ENCODE measurements at places on chromosomes 4 and X.

DNA sequence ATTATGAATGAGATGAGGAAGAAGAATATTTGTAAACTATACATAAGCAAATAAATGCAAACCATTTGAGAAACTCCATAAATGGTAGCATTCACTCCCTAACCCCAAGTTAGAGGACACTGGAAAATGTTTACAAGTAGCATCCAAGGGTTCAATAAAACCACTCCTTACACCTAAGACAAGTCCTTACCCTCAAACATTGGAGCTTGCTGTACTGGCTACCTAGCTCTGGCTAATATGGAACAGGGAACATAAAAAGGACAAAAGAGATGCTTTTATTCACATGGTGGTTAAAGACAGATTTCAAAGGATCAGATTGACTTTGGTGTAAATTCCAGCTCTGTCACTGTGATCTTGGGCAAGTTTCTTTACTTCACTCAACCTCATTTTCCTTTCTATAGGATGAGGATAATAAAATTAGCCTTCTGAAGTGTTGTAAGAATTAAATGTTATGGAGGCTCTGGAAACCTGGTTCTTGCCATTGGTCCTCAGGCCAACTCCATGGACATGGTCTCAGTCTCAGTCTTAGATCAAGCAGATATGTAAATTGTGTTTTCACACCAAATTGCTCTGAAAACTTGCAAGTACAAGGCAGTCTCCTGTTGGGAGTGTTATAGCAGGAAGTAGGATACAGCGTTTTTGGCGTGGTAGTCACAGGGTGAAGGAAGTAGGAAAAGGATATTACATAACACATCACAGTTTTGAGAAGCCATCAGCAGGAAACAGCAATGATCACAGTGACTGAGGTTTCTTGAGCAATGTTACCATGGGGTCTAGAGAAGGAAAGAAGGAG is 3.3 kb downstream of the CXCL1 start:
- no peaks in the 10 kb centered on the region for H3K36me3 ChIP-seq
- no peak overlapping the region for H3K27ac ChIP-seq
- peaks cover 23% of the 10 kb centered on the region for H3K27me3 ChIP-seq
- H3K4me3 ChIP-seq: no peak overlapping the region
- no peak for DNase-seq

GRCh38 chr4:4392501-4393183 is 5.7 kb downstream of the NSG1 start:
- no peak for DNase-seq
- no peak overlapping the region for H3K27ac ChIP-seq
- H3K4me1 ChIP-seq: peaks cover 6% of the 10 kb centered on the region
- peaks cover 27% of the 10 kb centered on the region for H3K27me3 ChIP-seq

GRCh38 chr4:168584321-168584771 is 87.5 kb downstream of the PALLD start:
- H3K27me3 ChIP-seq: peaks cover 14% of the 10 kb centered on the region
- no peak overlapping the region for H3K27ac ChIP-seq
- no peak overlapping the region for H3K4me3 ChIP-seq
- no peaks in the 10 kb centered on the region for H3K36me3 ChIP-seq

DNA sequence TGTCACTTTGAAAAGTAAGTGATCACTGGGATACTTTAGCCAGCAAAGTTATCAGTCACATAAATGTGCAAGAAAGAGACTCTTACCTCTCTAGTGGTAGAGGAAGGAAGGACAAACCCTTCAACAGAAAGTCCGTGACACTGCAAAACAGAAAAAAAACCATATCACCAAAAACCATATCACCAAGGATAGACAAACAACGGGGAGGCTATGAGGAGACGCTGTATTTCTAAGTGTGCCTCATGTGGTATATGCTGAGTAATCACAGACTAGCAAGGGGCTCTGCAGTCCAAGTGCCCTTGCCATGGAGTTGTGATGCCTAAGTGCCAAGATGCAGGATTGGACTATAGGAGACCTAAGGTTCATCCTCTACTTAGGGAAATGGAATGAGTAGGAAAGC is 11.5 kb upstream of the HDAC8 start:
- no peak overlapping the region for H3K27ac ChIP-seq
- H3K4me1 ChIP-seq: no peaks in the 10 kb centered on the region
- no peaks in the 10 kb centered on the region for H3K27me3 ChIP-seq
- no peak overlapping the region for H3K4me3 ChIP-seq
- no peak for DNase-seq
- no peaks in the 10 kb centered on the region for H3K36me3 ChIP-seq

DNA sequence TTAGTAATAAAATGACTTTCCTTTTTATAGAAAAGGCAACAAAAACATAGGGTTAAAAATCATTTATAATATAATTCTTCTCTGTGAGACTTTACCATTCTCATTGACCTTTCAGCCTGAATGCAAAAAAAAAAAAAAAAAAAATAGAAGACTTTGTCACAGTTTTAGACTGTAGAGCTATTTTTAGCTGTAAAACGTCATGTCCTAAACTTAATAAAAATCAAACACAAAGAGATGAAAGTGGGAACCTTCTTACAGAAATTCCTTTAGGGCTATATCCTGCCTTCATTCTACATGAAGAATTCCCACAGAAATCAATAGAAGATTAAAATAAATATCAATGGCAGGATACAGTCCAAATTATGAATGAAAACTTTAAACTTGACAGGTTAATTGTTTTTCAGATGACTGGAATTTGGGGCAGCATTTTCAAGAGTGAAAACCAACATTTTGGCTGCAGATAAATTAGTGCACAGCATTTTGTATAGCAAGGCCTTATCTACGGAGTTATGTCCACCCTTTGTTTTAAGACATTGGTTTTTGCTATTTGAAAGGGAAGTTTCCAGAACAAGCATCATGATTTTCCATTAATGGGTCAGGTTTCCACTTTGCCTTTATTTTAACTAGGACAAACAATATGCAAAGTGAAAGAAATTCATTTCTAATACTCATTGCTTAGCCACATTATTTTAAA is 219.5 kb downstream of the SPCS3 start:
- H3K4me1 ChIP-seq: no peaks in the 10 kb centered on the region
- no peaks in the 10 kb centered on the region for H3K36me3 ChIP-seq
- H3K27ac ChIP-seq: no peak overlapping the region
- no peaks in the 10 kb centered on the region for H3K27me3 ChIP-seq
- DNase-seq: no peak

GRCh38 chr4:27009539-27009938 is 148.9 kb downstream of the STIM2 start:
- H3K4me1 ChIP-seq: peaks cover 5% of the 10 kb centered on the region
- no peak for DNase-seq
- H3K36me3 ChIP-seq: peaks cover 38% of the 10 kb centered on the region
- H3K27ac ChIP-seq: no peak overlapping the region
- no peaks in the 10 kb centered on the region for H3K27me3 ChIP-seq

DNA sequence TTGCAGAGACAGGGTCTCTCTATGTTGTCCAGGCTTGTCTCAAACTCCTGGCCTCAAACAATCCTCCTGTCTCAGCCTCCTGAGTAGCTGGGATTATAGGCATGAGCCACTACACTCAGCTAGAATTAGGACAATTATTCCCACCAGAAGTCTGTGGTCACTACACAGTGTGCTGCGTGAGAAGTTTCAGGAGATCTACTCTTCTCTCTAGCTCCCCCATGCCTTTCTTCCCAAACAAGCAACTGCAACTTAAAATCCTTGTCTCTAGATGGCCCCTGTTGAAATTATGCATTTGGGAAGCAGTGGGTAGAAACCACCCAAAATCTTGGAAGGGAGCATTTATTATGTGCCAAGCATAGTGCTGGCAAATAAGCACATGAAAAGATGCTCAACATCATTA is 21.1 kb upstream of the MAP7D3 start:
- no peaks in the 10 kb centered on the region for H3K36me3 ChIP-seq
- no peak overlapping the region for H3K27ac ChIP-seq
- H3K4me1 ChIP-seq: peaks cover 8% of the 10 kb centered on the region
- DNase-seq: no peak

GRCh38 chr4:54213761-54214160 is 15.3 kb upstream of the PDGFRA start:
- no peak for DNase-seq
- no peaks in the 10 kb centered on the region for H3K36me3 ChIP-seq
- no peak overlapping the region for H3K4me3 ChIP-seq
- peaks cover 4% of the 10 kb centered on the region for H3K4me1 ChIP-seq
- peaks cover 16% of the 10 kb centered on the region for H3K27me3 ChIP-seq

- H3K27ac ChIP-seq: peak overlapping the region; percentile 91
- peaks cover 27% of the 10 kb centered on the region for H3K4me1 ChIP-seq
- H3K36me3 ChIP-seq: no peaks in the 10 kb centered on the region
- H3K27me3 ChIP-seq: no peaks in the 10 kb centered on the region
- peak; percentile 46 for DNase-seq
Observed at GRCh38 chrX:131812847-131813825, 210.0 kb upstream of the STK26 start.

- no peaks in the 10 kb centered on the region for H3K4me1 ChIP-seq
- no peak overlapping the region for H3K27ac ChIP-seq
- H3K36me3 ChIP-seq: peaks cover 38% of the 10 kb centered on the region
- H3K27me3 ChIP-seq: no peaks in the 10 kb centered on the region
- no peak for DNase-seq
- H3K4me3 ChIP-seq: no peak overlapping the region
Observed at GRCh38 chr4:54005475-54005874, 58.9 kb downstream of the CHIC2 start.

GRCh38 chr4:83329521-83330110 is 5.0 kb downstream of the HPSE start:
- H3K4me1 ChIP-seq: peaks cover 4% of the 10 kb centered on the region
- DNase-seq: no peak
- no peaks in the 10 kb centered on the region for H3K36me3 ChIP-seq
- no peaks in the 10 kb centered on the region for H3K27me3 ChIP-seq

DNA sequence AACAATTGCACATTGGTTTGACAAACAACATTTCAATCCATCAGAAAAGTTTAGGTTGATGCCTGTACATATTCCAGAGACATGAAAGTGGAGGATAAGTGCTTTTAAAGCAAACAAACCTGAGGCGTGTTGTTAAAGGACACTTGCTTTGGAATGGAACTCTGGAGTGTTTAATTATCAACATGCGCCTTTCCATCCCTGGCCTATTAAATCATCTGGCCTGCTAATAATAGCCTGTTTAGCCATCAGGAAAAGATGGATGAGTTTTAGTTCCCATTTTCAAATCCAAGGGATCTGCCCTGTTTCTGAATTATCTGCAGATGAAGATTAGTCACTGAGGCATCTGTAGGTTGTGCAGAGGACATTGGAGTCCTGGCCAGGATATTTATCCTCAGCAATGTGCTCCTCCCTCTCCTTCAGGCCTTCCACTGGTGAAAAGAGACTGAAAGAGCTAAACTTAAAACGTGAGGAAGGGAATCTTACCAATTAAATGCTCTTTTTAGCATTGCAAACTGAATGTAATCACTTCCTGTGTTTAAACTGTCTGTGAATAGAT is 388.9 kb downstream of the PPARGC1A start:
- no peak overlapping the region for H3K4me3 ChIP-seq
- H3K4me1 ChIP-seq: no peaks in the 10 kb centered on the region
- H3K27ac ChIP-seq: no peak overlapping the region
- no peak for DNase-seq
- H3K27me3 ChIP-seq: no peaks in the 10 kb centered on the region

DNA sequence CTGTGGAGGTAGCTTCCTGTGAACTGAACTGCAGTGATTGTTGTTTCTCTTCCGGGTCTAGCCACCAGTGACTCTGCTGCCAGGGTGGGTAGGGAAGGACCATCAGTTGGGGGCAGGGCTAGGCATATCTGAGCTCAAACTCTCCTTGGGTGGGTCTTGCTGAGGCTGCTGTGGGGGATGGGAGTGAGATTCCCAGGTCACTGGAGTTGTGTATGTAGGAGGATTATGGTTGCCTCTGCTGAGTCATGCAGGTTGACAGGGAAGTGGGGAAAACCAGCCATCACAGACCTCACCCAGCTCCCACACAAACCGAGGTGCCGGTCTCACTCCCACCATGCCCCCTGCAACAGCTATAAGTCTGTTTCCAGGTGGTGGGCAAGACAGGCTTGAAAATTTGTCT is 1937.8 kb downstream of the PCDH7 start:
- H3K27ac ChIP-seq: no peak overlapping the region
- H3K27me3 ChIP-seq: no peaks in the 10 kb centered on the region
- H3K36me3 ChIP-seq: no peaks in the 10 kb centered on the region
- no peak for DNase-seq
- H3K4me3 ChIP-seq: no peak overlapping the region
- H3K4me1 ChIP-seq: no peaks in the 10 kb centered on the region

DNA sequence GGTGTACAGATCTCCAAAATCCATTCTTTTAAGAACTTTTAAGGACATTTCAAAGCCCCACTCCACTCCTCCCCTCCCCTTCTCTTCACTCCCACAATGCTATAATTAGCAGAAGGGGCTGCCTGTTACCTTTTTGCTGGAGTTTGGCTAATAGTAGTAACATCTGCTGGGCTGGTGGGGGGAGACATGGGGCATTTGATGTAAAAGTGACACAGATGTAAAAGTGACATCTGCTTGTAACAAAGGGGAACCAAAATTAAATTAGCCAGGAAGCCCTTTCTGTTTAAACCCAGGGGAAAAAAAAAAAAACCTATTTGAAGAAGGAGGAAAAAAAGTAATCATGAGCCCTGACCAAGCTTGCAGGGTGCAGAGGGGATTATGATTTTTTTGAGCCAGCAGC is 5.4 kb upstream of the PHOX2B start:
- no peaks in the 10 kb centered on the region for H3K36me3 ChIP-seq
- H3K4me3 ChIP-seq: no peak overlapping the region
- H3K27ac ChIP-seq: no peak overlapping the region
- H3K4me1 ChIP-seq: no peaks in the 10 kb centered on the region

DNA sequence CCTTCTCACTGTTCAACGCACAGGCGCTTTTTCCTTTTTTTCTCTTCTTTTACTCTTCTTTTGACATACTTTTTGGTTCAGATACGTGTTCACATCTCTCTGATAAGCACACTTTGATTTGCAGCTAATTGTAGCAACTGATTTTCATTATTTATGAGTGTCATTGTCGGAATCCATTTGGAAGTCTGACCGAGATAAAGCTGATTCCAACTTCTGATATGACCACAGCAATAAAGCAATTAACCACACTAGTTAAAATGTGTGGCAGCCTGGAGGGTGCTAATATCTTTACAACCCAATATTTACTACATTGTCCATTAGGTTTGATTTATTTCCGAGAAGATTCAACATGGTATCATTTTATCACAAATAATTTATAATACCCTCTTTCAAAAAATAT is 101.8 kb downstream of the TENM3 start:
- no peaks in the 10 kb centered on the region for H3K4me1 ChIP-seq
- no peaks in the 10 kb centered on the region for H3K27me3 ChIP-seq
- no peak overlapping the region for H3K27ac ChIP-seq
- DNase-seq: no peak

GRCh38 chr4:166290426-166290825 is 417.4 kb downstream of the TLL1 start:
- no peak for DNase-seq
- no peaks in the 10 kb centered on the region for H3K27me3 ChIP-seq
- no peaks in the 10 kb centered on the region for H3K4me1 ChIP-seq
- no peak overlapping the region for H3K27ac ChIP-seq
- H3K4me3 ChIP-seq: no peak overlapping the region

GRCh38 chr4:184293552-184293951 is 75.9 kb upstream of the ENPP6 start:
- peaks cover 18% of the 10 kb centered on the region for H3K4me1 ChIP-seq
- DNase-seq: no peak
- H3K4me3 ChIP-seq: no peak overlapping the region
- H3K27ac ChIP-seq: no peak overlapping the region
- H3K27me3 ChIP-seq: no peaks in the 10 kb centered on the region

GRCh38 chr4:157018920-157019490 is 47.4 kb upstream of the PDGFC start:
- no peaks in the 10 kb centered on the region for H3K27me3 ChIP-seq
- no peak overlapping the region for H3K27ac ChIP-seq
- H3K36me3 ChIP-seq: no peaks in the 10 kb centered on the region
